ENCODE measurements at places on chromosomes 12 and 14.

- DNase-seq = no peak
These were observed 466.5 kb downstream of the APAF1 start for GRCh38 chr12:99111600-99111999.

- DNase-seq = no peak
These were observed 12.0 kb downstream of the ADGRD1 start for GRCh38 chr12:130965668-130966067.

GRCh38 chr14:60317609-60318008, 68.6 kb downstream of the PPM1A start:
- no peak for DNase-seq

- no peak for DNase-seq
These were observed 15.5 kb upstream of the KRR1 start for GRCh38 chr12:75526655-75527511.

- no peak for DNase-seq
These were observed 235.9 kb downstream of the ERC1 start for GRCh38 chr12:1226951-1227350.

DNA sequence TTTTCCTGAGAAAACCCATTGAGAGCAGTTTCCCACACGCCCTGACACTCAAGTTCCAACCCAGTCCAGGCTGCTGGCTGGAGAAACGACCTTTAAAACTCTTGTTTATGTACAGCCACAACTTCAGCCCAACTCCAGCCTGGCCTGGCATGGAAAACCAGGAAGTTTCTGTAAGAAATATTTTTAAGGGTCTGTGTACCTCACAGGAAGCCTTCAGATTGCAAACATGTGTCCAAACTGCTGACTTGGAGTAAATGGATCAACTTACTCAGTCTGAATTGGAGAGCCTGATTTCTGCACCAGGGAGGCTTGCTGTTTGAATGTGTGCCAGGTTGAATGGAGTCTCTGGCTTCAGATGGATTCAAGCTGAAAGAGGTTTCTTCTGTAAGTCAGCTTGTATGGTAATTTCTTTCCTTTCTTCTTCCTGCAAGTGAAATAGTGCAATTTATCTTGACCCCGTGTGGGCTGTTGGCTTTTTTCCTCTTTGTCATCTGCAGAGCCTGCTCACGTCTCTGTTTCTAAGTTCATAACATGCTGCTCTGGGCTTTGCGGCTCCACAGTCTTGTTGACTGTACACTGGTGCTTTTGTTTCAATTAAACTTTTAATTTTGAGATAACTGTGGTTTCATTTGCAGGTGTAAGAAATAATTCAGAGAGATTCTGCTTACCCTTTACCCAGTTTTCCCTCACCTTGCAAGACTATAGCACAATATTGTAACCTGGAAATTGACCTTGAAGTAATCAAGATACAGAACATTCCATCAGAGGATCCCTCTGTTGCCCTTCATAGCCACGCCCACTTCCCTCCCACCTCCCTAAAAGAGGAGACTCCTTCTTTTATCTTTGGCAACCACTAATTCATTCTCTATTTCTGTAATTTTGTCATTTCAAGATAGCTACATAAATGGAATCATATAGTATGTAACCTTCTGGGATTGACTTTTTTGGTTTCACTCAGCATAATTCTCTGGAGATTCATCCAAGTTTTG, 109.7 kb upstream of the PRMT8 start:
- no peak for DNase-seq

GRCh38 chr12:117282490-117282889, 78.9 kb downstream of the NOS1 start:
- DNase-seq = no peak

DNA sequence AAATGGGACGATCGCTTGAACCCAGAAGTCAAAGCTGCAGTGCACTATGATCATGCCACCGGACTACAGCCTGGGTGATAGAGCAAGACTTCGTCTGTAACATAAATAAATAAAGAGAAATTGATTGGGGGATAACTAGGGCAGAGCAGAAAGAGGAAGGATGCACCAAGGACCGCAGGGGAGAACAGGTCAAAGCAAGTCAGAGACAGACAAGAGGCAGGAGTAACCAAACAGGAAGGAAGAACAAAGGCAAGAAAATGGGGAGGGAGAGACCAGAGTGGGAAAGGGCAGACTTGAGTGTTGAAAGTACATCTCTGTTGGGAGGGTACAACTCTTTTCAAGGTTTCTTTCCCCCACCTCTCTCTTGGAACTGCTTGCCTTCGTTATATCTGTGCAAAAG, 50.8 kb upstream of the ELK3 start:
- DNase-seq = no peak

- no peak for DNase-seq
These were observed 1.9 kb downstream of the GAPDH start for GRCh38 chr12:6535960-6536847.

DNA sequence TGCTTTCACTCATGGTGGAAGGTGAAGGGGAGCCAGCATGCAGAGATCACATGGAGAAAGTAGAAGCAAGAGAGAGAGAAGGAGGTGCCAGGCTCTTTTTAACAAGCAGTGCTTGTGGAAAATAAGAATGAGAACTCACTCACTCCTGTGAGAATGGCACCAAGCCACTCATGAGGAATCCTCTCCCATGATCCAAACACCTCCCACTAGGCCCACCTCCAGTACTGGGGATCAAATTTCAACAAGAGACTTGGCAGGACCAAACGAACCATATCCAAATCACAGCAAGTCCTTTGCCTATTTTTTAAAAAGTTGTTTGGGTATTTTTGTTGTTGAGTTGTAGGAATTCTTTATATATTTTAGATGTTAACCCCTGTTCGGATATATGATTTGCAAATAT, 245.9 kb upstream of the ARID2 start:
- DNase-seq = no peak

- no peak for DNase-seq
These were observed 501.1 kb downstream of the VRK1 start for GRCh38 chr14:97298331-97298730.

GRCh38 chr12:24822121-24822899, 126.6 kb downstream of the BCAT1 start:
- DNase-seq = no peak

DNA sequence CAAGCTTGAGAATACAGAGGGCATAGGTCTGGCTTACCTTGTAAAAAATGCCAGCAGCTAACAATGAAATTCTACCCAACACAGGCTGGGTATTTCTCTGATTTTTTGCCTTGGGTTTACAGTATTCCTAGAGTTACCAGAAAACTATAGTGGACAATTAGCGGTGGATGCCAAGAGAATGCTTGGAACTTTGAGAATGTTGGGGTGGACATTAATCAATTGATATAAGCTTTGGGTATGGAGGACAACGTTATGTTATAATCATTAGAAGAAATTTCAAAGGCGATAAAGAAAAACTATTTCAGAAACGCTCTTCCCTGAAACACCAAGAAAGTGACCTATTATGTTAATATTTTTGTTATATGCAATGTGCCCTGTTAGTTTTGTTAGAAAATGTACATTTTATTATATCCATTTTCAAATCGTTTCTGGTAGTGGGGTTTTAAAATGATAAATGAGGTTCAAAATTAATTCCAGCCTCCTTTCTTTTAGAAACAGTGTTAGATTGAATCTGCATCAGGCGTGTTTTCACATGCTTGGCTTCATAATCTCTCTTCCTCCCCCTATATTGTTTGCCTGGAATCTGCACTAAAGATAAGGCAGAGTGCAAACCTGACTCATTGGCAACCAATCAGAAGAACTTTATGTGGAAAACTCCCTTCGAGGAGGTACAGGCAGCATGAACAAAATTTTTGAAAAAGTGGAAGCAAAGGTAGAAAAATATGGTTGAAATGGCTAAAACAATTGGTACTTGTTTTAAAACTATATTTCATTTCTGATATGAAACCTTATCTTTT, 1.4 kb upstream of the PTPRQ start:
- no peak for DNase-seq

GRCh38 chr12:101738920-101739665, at the start of gene SYCP3:
TSS of gene SYCP3 (minus strand) at chr12:101739462. CDS start at chr12:101737935, 1,527 bp downstream.
- no peak for DNase-seq

DNA sequence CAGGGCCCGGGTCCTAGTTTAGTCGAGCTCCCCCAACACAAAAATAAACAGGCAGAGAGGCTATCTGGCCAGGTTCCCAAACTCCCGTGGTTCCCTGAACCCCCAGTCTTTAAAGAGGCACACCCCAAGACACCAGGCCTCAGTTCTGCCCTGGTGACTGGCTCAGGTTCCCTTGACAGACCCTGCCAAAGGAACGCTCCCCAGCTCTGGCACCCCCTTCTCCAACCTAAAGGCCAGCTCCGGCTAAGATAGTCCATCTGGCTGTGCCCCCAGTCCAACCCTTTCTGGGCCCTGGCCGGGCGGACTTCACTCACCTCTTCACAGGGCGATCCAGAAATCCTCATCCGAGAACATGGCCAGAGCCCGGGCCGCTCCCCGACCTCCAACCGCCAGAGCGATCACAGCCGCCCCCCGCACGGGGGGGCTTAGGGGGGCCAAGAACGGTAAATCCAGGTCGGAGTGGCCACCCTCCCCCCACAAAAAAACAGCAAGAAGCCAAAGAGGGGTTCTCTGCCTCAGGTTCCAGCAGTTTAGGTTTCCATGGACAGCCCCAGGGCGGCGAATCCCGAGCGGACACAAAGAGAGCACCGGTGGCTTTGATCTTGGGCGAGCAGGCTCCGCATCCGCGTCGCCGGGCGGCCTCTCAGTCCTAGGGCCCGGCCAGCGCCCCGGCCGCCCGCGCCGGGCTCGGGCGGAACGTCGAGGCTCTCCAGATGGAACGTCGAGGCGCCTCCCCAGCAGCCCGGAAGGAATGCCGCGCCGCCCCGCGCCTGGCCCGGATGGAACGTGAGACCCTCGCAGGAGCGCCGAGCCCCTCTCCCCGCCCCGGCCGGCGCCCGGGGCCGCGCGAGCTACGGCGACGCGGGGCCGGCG, 1.1 kb downstream of the KMT2D start:
- no peak for DNase-seq

GRCh38 chr12:52327830-52328500, 6.8 kb upstream of the KRT83 start:
- DNase-seq = no peak

- no peak for DNase-seq
These were observed 116.7 kb upstream of the MYL2 start for GRCh38 chr12:111037047-111037446.

DNA sequence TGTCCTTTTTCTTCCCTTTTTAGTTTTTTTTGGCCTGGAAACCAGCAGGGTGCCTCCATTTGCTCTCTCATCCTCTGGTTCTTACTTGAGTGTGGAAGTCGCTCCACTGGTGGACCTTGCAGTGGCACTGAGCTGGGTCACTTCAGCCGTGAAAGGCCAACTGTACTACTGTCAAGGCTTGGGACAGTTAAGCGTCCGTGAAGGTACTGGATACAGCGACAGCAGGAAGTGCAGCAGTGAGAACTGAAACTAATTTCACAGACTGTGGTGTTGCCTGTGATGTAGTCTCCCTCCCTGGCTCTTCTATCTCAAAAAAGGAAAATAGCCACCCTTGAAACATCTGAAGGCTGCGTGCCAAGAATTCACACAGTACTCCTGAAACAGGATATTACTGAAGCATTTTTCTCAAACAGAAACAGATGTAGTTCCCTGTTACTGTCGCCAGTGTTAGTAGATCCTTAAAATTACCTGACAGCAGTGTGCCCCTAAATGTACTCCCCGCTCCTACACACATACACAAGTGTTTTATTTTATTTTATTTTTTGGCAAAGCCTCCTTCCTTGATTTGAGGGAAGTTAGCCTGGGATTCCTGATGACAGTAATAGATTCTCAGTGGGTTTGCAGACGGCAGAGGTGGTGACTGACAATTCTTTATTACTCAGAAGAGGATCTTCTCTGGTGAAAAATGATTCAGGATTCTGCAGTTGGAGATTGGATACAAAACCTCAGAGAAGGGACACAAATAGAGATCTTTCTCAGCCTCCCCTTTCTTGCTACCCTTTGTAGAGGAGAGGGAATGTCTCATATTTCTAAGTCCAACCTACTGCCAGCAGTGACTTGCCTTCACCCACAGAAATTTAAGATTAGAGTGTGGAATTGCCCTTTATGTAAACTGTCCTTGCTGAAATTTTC, 4.4 kb downstream of the SUSD6 start:
- no peak for DNase-seq

DNA sequence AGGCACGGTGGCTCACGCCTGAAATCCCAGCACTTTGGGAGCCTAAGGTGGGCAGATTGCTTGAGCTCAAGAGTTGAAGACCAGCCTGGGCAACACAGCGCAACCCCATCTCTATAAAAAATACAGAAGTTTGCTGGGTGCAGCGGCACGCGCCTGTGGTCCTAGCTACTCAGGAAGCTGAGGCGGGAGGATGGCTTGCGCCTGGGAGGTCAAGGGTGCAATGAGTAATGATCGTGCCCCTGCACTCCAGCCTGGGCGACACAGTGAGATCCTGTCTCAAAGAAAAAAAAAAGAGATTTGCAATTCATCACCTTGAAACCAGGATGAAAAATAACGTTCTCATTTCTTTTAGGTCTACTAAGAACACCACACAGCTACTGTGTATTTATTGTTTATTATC, 4.0 kb downstream of the STX2 start:
- DNase-seq = no peak

DNA sequence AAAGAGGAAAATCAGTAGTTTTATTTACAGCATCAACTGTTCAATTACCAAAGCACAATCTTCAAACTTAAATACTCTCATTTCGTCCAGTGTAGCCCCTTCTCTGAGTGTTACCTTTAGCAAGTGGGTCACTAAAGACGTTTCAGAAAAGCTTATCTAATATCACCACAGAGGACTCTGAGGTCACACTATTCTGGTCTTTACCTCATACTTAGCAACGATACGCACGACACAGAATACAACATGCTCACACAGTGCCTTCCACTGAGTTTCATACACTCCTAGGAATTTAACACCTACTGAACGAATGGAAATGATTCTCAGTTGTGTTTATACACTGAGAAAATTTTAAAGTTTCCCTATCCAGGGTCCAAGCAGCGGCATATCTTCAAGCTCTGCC, 2.0 kb downstream of the SYT10 start:
- no peak for DNase-seq

DNA sequence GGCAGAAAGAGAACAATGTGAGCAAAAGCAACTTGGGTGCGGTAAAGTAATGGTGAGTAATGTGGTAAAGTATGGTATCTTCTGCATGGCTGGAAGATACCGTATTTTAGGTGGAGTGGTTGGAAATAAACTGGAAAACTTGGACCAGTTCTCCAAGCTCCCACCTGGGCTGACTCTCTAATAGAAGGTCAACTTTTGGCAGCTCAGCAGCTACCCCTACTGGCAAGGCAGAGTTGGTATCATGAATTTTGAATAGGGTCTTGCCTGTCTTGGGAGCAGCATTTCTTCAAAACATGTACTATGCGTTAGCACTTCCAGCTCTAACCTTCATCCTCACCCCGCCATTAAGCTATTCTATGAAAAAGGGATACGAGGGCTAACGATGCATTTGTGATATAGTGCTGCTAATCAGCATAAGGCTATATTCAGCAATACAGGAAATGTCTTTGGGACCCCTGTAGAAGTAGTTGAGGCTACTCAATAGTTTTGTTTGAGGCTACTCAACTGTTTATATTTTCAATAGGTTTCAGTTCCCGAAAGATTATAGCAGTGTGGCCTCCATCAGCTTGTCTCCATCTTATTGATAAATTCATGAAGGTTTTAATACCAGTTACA, 276.3 kb upstream of the FAR2 start:
- DNase-seq = no peak

GRCh38 chr12:65656891-65657351, 167.4 kb upstream of the HMGA2 start:
- DNase-seq = no peak

DNA sequence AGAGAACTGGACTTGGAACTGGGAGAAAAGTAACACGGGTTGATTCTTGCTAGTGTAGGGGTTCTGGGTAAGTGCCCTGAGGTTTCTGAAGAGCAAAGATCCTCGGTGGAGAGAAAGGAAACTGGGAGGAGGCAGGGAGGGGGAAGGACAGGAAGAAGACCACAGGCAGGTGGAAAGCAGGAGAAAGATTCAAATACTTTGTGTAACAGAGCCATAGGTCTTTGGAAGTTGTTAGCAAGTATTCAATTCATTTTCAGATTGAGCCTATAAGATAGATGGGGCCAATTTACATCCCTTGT, 1.3 kb downstream of the PNP start:
- DNase-seq = no peak
